ENCODE measurements at places on chromosomes 12 and 14.

DNA sequence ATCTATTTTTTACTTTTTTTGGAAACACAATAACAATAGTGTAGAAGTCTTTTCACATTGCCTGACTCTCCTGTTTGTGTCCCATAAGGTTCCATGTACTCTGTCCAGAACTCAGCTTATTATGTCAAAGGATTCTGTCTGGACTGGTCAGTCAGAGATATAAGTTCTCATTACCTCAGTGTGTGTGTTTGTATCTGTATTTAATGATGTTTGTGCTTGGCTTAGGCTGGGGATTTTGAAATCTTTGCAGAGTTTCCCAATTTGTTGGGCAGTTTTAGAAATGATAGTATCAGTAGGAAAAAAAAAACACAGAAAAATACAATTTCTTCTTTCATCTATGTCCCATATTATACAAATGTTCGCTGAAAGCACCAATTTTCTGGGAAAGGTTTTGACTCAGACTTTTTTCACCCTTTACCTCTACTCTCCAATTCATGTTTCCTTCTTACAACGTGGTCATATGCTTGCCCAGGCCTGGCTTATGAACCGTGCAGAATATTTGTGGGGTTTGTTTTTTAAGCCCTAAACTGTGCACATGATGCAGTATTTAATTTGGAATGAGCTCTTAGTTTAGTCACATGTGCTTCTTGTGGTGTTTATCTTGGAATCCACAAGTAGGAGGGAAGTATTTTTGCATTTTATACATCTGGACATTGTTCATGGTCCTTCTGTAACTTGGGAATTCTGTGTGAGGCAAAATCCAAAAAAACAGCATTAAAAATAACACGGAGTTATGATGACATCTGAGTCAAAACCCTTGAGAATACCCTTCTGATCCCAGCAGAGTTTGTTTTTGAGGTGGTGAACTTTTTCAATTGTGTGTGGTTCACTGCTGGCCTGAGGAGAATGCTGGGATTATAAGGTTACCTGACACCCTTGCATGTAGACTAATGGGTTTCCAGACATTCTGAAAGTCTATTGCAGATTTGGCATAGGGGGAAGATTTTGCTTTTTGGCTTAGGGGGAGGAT lies 121.2 kb downstream of the RAD51B start:
- no peak for DNase-seq

- DNase-seq, result no peak
Measured at GRCh38 chr14:74062809-74063150, 21.5 kb downstream of the ALDH6A1 start.

DNA sequence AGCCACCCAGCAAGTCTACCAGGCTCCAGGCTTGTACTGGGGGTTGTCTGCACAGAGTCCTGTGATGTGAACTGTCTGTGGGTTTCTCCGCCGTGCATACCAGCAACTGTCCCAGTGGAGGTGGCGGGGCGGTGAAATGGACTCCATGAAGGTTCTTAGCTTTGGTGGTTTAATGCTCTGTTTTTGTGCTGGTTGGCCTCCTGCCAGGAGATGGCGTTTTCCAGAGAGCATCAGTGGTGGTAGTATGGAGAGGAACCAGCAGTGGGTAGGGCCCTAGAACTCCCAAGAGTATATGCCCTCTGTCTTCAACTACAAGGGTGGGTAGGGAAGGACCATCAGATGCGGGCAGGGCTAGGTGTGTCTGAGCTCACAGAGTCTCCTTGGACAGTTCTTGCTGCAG lies 303.8 kb downstream of the TMEM121 start:
- DNase-seq, result no peak

GRCh38 chr12:91952916-91953315 lies 192.7 kb downstream of the BTG1 start:
- DNase-seq, result no peak

DNA sequence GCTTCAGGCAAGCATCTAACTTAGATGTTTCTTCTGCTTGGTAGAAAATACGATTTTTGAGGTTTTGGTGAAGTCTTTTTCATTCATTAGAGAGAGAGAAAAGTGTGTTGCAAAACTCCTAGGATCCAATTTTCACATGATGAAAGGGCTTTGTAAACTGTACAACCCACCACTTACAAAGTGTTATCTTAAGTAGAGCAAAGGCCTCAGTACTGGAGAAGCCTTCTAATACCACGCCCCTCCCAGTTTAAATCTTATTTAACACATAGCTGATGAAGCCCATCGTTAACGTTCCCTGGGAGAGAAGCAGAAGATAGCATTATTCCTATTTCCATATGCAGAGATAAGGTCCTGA lies 869 bp downstream of the APOLD1 start:
- DNase-seq, result no peak

DNA sequence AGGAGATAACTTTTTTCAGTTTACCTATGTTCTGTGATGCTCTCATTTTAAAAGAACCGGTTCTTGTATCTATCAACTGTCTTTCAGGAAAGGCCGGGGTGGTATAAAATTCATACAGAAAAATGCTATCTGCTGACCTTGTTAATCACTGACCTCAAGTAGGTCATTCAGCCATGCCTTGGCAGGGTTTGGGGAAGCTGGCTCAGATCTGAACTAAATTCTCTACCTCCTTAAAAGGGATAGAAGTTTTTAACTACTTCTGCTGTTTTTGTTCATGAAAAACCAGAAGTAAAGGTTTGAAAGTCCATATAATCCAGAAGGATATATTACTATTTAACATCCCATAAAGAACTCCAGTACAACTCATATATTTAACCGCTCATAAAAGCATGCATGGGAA lies 10.1 kb downstream of the MYRFL start:
- no peak for DNase-seq

DNA sequence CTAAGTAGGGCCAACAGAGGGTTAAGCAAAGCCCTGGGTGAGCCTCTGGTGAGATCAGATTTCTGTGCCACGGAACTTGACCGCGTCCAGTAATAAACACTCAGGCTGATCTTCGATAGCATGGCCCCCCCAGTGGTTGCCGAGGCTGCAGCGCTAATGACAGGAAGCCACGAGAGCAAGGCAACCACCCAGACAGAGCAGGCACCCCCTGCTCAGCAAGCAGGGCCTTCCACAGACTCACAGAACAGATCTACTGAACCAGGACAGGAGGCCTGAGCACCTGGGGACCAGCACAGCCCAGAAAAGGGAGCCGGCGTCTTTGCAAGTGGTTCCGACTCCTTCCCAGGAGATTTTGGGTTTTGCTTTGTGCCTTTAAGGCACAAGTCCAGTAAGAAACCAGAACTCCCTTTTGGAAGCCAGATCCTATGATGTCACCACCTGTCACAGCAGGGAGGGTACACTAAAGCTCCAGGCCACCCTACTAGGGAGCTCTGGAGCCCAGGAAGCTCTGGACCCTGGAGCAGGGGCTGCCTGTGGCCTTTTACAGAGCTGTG lies 42.3 kb downstream of the BCL11B start:
- DNase-seq, result no peak

DNA sequence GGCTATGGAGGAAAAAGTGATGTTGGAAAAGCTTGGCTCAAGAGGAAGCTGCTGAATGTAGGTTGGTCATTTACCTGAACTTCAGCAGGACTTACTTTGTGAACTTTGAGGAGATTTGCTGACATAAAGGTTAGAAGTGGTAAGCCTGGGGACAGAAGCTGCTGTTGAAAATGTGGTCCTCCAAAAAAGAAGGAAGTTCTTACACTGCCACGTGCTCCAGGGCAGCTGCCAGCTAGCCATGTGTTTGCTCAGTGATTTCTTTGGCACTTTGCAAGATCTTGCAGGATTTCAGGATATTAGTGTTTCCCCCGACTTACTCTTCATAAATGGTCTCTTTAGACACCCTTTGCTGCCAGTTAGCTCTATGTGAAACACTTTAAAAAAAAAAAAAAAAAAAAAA lies 14.8 kb upstream of the DYRK2 start:
- no peak for DNase-seq

- DNase-seq, result no peak
Measured at GRCh38 chr12:79964100-79964627, 29.3 kb upstream of the PPP1R12A start.

GRCh38 chr14:53368066-53368465 lies 214.9 kb upstream of the DDHD1 start:
- DNase-seq, result no peak

DNA sequence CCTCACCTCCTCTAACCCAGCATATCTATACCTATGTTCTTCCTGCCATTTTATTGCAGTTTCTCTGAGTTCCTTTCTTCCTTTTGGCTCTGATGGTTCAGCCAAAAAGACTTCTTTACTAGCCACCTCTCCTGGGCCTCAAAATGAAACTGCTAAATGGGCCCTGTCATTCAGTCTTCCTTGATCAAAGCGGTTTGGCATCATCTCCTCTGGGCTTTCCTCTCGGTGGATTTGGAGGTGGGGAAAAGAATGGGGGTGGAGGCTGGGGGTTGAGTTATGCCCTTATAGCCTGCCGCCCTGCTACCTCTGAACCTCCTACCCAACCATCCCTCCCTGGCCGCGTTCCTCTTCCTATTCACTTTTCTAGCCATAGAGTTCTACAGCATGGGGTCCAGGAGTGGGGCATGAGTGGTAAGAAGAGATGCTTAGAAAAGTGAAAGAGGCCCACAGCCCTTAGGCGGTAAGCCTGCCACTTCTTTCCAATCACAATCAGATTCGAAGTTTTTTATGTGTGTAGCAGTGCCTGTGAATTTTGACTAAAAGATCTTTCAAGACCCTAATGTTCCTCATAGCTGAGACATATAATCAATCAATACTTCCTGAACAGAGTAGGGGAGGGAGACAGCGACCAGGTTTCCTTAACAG lies 2.5 kb downstream of the AJUBA start:
- DNase-seq, result no peak

DNA sequence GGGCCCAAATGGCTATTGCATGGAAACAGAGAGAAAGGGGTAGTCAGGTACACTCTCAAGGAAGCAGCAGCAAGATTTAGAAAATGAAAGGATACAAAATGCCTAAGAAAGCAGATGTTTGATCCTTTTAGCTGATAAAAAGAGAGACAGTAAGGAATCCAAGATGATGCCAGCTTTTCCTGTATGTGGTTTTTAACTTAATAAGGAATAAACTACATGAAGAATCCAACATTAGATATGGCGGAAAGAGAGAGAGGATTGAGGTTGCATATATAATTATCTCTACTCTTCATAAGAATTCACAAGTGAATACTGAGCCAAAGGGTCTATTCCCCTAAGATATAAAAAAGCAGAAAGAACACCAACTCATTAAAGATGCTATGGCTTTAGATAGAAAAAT lies 11.6 kb downstream of the TMED10 start:
- no peak for DNase-seq

DNA sequence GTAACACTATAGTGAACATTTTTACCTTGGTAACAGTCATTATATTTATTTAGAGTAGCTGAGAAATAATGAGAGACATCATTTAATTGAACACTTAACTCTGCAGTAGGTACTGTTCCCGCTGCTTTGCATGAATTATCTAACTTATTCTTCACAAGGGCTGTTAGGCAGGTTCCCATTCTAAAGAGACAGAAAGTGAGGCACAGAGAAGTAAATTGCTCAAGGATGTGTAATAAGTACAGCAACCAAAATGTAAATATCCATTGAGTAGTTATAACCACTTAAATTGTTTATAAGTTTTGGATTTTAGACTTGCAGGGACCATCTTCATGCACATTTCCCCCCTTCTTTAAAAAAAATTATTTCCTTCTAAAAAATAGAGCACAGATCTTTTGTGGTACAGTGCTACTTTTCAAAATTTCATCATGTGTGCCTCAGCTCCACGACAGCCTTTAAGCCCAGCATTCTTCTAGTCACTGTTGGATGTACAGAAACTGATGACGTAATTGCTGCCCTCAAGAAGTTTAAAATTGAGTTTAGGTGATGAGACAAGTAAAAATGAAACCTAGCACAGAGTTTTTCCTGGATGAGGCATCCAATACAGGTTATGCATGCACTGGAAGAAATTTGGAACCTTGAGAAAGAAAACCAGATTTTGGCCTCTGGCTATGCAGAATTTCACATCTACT lies 6.0 kb upstream of the MANSC4 start:
- peak; percentile 21 for DNase-seq

DNA sequence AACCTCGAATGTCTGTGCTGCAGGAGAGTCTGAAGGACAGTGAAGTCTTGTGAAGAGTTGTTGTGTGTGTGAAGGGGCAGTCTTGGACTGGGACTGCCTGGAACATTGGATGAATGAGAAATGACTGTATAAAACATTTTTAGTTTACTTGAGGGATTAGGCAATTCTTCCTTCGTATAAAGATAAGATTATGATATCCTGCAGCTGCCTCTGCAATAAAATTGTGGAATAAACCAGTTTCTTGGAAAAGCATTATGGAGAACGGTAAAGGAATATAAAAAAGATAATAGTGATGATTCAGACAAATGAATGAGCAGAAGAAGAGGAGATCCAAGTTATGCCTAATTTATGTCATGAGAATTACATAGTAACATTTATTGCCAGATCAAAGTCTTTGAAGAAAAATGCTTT lies 30.9 kb upstream of the LUM start:
- peak; percentile 15 for DNase-seq

GRCh38 chr12:76720068-76720467 lies 43.8 kb upstream of the ZDHHC17 start:
- no peak for DNase-seq

GRCh38 chr12:76237086-76237701 lies 111.0 kb downstream of the BBS10 start:
- DNase-seq, result no peak

GRCh38 chr12:53740130-53740491 lies 11.7 kb downstream of the CISTR start:
- no peak for DNase-seq

- no peak for DNase-seq
Measured at GRCh38 chr14:70257526-70257925, 68.8 kb upstream of the SLC8A3 start.

DNA sequence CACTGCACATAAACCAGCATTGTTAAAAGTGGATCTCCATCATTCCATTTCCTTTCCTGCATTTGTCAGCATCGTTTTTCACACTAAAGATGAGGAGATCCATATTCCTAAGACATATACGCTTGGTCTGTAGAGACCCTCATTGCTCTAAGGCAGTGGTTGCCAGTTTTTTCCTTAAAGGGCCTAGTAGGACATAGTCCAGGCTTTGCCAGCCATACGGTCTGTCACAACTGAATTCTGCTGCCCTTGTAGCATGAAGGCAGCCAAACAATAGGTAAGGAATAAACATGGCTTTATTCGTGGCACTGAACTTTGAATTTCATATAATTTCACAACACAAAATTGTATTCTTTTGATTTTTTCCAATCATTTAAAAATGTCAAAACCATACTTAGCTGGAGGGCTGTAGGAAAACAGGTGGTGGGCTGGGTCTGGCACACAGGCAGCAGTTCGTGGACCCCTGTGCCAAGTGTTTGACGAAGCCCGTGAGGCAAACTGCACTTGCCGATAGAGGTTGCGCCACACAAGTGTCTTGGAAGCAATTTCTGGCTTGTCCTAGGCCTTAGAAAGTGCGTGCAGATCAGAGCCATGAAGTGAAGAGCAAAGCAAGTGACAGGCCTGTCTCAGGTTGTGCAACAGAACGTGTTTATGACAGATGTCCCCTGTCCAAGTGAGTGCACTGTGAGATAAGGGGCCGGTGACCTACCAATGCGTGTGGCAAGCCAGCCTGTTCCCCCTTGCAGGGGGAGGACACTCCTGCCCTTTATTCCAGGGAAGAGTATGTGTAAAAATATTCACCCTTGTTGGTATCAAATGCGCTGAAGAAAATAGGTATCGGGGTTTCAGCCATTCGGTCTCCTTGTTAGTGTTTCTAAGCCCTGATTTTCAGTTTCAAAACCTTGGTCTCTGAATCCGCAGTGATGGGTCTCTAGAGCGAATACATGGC lies 916 bp upstream of the CHPT1 start:
- DNase-seq, result peak; percentile 22
